ENCODE measurements at places on chromosomes 4 and X.

- no peak for DNase-seq
Observed at GRCh38 chr4:182698212-182698611, 219.0 kb downstream of the DCTD start.

DNA sequence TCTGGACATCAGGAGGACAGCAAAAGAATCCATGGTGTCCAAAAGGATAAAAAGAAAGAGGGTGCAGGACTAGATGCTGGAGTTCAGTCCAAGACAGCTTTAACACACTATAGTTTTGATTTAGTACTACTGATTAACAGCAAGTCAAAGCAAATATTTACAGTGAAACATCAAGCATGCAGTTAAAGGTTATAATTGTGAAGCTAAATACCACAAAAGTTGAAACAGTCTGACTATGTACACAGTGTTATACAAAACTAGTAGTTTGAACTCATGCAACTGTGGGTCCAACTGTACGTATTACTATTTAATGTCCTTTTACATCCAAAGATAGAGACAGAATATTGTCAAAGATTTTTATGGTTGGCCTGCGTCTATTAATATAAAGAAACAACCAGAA is 57.6 kb downstream of the CHIC2 start:
- no peak for DNase-seq

DNA sequence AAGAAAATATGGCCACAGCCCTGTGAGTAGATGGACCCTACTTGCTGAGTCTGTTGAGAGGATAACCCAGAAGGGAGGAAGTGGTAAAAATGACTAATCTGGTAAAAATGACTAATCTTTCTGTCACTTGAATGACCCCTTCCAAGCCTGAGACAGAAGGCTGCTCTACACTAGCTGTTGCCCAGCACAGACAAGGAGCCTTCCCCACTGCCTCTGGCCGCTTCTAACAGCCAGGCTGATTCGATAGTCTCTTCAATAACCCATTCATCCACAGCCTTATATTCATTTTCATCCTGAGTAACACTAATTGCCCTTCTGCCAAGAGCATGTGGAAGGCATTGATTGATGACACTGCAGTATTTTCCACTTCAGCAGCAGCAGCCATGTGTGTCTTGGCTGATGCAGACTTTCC is 18.4 kb downstream of the MAGEB17 start:
- DNase-seq: no peak

DNA sequence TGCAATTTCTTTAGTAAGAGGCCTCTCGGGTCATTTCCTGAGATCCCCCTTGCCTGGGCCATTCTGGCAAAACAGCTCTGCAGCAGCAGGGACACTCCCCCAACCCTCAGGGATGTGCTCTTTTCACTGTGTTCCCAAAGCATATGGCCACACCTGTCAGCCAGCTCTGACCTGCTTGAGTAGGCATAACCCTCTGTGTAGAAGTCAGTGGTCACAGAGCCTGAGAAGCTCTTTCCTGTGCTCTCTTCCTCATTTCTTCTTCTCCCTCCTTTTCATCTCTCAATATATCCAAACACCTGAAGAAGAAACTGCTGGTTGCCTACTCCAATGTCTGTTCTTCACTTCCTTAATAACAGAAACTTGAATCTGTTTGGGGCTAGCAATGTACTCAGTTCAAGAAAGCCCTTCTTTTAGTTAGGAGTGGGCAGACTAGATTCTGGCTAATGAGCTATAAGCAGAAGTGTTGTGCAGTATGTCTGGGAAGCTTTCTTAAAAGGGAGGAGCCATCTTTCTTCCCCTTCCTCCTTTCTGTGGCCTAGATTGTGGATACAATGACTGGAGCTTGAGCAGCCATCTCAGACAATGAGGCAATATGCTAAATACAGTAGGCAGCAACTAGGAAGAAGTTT is 73.3 kb downstream of the PRPS1 start:
- DNase-seq: no peak

DNA sequence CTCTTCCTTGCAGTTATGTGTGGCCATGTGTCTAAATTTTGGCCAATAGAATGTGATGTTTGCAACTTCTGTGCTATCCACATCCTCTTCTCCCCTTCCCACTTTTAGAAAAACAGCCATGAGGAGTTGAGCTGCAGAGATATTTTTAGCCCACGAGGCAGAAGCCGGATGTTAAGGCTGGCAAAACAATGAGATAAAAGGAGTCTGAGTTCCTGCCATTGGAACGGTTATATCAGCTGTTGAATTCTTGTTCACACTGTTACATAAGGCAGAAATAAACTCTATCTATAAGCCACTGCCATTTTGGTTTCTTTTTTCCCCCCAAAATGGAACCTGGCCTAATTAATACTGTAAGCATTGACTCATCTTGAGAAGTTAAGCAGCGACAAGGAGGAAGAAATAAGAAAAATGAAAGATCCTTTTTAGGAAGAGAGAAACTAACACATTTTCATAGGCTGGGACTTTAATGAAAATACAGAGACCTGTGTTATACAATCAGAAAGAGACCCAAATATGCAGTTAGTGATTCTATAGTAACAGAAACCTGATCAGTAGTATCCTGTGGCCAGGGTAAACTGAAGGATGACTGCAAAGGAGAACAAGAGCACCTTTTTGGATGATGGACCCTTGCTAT is 200.5 kb downstream of the INPP4B start:
- DNase-seq: no peak

DNA sequence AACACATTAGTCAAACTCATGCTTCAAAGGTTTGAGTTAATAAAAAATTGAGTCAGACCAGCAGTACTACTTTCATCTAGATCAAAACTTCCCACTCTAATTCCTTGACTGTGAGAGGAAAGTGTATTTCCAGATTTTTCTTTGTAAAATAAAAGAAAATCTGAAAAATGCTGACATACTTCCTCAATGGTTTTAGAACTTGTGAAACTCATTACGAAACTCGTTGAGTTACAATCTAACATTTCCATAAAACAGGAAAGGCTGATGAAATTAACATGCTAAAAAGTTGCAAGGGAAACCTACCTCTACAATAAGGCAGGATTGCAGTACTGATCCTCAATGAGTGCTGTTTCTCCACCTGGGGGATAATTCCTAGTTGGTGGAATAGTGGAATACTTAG is 217.8 kb upstream of the HCCS start:
- DNase-seq: no peak

DNA sequence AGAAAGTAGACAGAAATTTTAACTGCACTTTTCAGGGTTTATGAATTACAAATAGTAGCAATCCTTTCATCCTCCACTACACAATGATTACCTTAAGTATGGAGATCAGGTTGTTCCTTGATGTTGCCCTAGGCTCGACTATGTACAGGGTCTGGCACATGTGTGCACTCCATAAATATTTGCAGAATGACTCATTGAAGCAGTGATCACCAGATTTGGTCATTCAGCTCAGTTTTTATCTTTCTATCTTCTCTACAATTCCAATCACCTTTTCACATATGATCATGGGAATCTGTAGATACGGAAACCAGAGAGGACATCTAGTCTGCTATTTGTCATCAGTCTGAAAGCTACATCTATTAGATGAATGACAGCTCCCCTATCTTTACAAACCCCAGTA is 171.7 kb upstream of the HCCS start:
- DNase-seq: no peak

DNA sequence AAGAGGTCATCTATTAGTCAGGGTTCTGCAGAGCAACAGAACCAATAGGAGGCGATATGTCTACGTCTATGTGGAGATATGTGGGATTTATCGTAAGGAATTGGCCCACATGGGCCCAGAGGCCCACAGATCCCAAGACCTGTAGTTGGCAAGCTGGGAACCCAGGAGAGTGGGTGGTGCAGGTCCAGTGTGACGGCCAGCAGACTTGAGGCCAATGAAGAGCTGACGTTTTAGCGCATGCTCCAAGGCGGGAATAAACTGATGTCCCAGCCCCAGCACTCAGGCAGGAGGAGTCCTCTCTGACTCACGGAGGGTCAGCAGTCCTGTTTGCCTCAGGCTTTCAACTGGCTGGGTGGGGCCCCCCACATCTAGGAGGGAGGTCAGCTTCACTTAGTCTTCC is 21.3 kb downstream of the SPACA5 start:
- no peak for DNase-seq

- DNase-seq: no peak
Observed at GRCh38 chrX:41475591-41476241, 28.6 kb downstream of the NYX start.

DNA sequence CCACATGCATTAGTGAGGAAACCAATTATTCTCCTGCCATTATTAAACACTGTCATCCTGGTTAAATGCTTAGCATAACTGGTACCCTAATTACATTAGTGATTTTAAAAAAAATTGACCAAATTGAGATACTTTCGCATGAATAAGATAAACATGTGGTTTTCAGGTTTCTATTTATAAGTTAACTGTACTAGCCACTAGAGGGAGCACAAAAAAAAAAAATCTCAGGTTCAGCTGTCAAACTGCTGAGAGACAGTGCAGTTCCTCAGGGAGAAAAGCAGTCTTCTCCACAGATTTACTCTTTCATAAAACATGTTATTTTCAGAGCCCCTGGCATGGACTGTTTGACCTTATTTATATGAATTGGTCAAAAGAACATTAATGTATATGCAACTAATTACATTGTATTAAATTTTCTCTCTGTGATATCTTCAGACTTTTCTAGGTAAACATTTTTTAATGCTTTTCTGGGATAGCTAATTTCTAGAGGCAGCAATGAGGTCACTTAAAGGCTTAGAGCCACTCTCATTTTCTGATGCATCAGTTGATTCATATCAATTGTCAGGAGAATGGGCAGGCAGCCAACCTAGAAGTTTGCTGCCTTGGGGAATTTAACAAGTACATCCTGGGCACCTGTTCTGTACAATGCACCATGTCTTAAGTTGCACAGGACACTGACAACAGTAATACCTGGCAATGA is 167.5 kb downstream of the CDS1 start:
- no peak for DNase-seq

- DNase-seq: no peak
Observed at GRCh38 chrX:80021621-80022020, 7.1 kb downstream of the TBX22 start.

DNA sequence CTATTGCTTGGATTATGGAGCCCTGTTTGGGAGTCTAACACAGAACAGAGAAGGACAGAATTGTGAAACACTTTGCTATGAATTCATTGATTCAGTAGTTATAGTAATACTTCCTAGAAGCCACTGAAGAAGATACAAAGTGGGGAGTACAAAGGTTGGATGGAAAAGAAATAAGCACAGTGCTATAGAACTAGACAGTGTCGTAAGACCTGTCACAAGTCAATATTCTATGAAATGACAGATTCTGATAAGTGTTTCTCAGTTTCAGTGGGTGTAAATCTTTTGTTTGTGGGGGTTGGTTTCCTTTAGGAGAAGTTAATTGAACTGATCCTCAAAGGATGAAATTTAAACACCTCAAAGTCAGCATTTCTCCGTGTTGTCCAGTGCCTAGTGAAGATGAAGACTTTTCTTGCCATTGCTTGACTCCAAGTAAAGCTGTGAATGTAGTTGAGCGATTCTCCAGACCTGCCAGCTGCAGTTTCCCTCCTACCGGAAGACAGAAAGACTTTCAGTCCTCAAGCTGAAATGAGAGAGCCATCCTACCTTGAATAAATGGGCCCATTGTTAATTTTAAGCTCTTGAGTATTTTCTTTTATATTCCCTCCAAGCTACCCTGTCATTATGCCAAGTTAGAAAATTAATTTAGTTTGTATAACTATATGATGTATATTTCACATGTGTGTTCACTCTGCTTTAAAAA is 7.9 kb downstream of the PDLIM5 start:
- DNase-seq: no peak

GRCh38 chr4:102168580-102168979 is 176.7 kb downstream of the SLC39A8 start:
- DNase-seq: no peak

DNA sequence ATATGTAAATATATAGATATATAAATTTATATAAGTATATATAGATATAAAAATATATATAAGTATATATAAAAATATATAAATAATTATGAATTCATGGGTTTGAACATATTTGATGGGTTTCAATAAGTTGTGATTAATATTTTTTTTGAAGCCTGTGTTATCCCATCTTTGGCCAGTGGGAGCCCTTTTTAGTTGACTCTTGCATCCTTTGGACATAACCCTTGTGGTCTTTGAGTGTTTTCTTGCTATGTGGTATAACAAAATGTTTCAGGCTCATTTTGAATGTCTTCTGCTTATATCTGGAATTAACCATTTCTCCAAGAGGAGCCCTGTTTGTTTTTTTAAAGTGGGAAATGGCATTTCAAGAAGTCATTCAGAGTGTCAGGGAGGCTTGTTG is 15.2 kb downstream of the SNX25 start:
- no peak for DNase-seq

- DNase-seq: no peak
Observed at GRCh38 chr4:112451831-112452230, 64.1 kb downstream of the NEUROG2 start.

DNA sequence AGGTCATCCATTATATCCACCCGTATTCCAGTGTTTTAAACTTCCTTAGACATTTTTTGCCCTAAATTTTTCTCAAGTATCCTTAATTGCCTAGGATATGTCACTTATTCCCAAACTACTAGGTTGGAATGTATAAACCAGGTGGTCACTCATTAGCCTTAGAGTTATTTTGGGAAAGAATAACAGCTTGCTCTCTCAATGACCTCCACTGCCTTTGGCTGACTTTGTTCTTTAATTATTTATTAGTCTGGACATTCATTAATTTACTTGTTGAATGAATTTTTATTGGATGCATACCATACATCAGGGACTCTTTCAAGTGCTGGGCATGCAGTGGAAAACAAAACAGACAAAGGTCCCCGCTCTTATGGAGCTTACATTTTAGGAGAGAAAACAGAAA is 609.3 kb upstream of the IGFBP7 start:
- no peak for DNase-seq

- no peak for DNase-seq
Observed at GRCh38 chr4:106273831-106274230, 42.2 kb downstream of the TBCK start.

DNA sequence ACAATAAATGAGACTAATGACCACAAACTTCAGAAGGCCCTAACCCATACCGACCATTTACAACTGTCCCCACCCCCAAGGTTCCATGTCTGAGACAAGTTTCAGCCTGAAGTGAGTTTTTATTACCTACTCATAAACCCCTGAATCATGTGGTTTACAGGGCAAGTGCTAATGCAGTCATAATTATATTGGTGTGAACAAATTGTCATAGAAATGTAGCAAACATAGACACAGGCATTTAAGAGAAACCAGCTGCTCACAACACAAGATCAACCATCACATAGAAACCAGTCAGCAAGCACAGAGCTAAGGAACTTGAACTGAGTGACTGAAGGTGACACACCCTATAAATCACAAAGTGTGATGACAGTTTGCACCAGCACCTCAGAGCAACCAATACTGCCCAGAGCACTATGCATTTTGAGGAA is 173.8 kb upstream of the MID1 start:
- DNase-seq: no peak

DNA sequence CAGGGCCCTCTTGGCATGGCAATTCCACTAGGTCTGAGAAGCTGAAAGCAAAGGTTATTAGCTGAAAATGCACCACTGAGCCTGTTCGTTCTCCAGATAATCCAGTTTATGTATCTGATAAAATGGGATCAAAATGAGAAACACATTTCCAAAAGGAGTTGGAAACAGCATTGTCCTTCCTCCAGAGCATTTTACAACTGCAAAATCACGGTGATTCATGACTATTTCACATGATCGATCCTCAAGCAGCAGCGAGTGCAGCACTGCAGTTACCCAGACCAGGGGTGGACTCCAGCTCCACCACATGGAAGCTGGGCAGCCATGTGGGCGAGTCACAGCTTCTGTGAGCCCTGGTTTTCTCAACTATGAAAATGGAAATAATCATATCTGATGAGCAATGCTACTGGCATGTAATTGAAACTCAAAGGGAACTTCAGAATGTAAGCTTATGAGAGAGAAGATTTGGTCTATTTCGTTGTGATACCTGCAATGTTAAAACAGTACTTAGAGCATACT is 78.7 kb upstream of the MSX1 start:
- DNase-seq: no peak
